ENCODE measurements at places on chromosomes 3 and 15.
A peak's percentile ranks its signal among the peaks of the same experiment; 100 is the strongest.

DNA sequence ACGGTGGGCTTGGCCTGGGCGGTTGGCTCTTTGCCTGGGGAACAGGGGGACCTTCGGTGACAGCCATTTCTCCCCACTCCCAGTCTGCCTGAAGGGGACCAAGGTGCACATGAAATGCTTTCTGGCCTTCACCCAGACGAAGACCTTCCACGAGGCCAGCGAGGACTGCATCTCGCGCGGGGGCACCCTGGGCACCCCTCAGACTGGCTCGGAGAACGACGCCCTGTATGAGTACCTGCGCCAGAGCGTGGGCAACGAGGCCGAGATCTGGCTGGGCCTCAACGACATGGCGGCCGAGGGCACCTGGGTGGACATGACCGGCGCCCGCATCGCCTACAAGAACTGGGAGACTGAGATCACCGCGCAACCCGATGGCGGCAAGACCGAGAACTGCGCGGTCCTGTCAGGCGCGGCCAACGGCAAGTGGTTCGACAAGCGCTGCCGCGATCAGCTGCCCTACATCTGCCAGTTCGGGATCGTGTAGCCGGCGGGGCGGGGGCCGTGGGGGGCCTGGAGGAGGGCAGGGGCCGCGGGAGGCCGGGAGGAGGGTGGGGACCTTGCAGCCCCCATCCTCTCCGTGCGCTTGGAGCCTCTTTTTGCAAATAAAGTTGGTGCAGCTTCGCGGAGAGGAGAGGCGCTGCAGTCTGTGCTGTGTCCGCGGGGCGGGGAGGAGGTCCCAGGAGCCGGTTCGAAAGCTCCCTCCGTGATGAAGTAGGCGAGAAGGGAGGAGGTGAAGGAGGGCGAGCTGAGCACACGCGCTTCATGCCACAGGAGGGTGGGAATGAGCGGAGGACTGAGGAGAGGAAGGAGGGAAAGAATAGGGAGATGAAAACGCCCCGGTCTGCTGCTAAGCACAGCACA is 9.6 kb downstream of the CLEC3B start:
- no peak for DNase-seq

DNA sequence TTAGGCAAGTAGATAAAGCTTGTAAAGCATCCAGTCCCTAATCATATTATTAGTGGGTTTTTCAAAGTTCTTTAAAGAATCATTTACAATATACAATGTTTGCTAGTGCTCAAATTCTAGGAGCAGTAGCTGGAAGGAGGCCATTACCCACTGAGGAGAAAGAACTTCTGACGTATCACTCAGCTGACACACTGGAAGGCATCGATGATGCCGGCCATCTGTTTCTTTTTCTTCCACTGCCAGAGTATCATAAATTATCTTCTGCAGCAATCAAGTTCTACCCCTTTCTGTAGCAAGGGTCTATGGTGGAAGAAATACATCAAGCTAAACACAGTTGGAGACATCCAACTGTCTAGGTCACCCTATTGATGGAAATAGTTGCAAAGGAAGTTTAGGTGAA is 243.2 kb upstream of the LRRN1 start:
- no peak for DNase-seq

GRCh38 chr15:25693321-25694238 is 169.5 kb downstream of the ATP10A start:
- DNase-seq, result no peak

DNA sequence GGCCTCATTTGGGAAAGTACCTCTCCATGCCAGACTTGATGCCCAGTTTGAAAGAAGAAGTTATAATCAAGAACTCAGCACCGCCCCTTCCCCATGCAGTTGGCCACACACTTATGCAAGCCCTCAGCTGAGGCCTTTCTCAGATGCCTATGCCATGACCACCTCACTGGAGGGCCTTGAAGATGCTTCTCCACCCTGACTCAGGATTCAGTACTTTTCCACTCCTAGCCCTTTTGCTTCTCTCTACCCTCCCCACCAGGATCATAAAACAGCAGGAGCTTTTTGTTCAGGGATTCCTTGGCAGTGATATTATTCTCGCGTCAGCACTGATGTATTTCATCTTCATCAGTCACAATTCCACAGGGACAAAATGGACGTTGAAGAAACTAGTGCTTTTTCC is 313.5 kb downstream of the PYDC2 start:
- no peak for DNase-seq

DNA sequence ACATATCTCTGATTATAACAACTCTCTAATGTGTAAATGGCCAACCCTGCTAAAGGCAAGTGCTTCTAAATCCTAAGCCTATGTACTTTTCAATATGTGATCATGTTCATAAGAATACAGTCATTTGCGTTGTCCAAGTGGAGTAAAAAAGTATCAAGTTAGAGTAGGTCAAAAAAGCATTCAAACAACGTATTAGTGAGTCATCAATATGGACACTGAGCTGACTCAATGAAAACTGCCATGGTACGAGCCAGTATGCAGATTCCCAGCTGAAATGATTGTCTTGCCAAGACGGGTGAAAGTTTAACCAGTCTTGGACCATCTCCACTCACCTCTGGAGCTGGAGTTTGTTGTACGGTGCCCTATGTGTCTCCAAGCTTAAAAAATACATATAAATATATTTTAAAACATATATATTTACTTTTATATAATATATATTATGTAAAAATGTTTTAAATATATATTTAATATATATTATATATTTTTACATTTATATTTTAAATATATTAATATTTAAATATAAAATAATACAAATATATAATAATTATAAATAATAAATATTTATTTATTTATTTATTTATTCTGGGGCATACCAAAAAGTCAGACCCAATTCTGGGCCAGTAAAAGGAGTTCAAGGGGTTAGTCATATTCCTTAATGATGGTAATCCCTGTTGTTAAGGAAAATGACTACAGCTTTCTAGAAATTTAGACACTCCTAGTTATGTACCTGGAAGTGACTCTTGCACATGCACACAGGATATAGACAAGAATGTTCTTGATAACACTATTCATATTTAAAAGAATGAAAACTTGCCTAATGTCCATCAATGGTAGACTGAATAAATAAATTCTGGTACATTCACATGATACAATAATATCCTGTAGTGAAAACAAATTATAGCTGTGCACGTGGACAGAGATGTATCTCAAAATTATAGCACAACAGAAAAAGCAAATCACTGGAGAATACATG is 27.2 kb downstream of the PLSCR4 start:
- DNase-seq, result no peak

DNA sequence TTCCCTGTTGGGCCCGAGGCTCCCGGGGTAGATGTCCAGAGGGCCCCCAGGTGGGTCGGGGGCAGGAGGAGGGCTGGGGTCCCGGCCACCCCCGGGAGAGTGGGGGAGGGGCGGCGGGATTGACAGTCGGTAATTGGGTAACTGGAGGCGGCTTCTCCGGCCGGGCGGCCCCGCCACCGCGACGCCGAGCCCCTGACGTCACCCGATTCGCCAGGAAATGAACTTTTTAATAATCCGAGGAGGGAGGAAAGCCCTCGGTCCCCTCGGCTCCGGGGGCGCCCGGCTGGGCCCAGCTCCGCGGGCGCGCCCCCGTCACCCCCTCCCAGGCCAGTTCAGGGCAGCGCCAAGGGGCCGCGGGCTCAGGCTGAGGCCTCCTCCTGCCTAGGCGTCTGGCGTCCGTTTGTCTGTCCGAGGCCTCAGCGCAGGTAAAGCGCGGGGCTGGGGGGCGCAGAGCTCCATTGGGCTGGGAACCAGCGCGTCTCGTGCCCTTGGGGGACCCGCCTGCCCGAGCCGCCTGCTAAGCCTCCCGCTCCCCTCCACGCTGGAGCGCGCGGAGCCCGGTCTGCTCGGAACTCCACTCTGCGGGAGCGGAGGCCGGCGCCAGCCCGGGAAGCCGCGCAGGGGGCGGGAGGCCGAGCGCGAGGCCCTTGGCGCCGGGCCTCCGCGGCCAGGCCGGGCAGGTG is 3.9 kb downstream of the GATA2 start:
- no peak for DNase-seq

DNA sequence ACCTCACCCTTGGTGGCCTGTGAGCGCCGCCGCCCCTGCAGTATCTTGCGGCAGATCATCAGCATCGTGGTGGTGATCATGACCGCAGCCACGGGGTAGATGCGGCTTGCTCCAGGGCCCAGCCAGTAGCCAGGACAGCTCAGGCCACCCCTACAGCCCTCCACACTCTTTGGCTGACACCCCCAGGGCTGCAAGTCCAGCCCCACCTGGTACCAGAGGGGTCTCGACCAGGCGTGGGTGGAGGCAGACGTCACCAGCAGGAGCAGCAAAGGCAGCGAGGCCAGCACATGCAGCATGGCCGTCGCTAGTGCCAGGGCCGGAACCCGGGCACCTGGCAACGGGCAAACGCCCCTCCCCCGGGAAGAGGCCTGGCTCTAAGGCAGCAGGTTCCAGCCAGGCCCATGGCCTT is at the start of gene TMEM89:
Gene TMEM89, minus strand, starts transcription at position 309 of the 409 bp plus-strand sequence. Its CDS starts 13 bp downstream, at position 296.
- DNase-seq, result no peak

DNA sequence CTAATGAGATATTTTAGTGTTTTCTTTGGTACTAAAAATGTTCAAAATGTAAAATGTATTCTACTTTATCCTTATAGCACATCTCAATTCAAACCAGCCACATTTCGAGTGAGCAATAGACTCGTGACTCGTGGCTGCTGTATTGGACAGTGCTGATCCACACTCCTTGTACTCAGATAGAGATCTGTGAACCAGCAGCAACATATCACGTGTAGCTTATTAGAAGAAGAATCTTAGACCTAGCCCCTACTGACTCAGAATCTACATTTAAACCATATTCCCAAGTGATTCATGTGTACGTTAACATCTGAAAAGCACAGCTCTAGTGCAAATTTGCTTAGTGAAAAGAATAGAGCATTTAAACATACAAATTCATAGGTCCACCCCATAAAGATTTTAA is 130.9 kb downstream of the IL1RAP start:
- no peak for DNase-seq

DNA sequence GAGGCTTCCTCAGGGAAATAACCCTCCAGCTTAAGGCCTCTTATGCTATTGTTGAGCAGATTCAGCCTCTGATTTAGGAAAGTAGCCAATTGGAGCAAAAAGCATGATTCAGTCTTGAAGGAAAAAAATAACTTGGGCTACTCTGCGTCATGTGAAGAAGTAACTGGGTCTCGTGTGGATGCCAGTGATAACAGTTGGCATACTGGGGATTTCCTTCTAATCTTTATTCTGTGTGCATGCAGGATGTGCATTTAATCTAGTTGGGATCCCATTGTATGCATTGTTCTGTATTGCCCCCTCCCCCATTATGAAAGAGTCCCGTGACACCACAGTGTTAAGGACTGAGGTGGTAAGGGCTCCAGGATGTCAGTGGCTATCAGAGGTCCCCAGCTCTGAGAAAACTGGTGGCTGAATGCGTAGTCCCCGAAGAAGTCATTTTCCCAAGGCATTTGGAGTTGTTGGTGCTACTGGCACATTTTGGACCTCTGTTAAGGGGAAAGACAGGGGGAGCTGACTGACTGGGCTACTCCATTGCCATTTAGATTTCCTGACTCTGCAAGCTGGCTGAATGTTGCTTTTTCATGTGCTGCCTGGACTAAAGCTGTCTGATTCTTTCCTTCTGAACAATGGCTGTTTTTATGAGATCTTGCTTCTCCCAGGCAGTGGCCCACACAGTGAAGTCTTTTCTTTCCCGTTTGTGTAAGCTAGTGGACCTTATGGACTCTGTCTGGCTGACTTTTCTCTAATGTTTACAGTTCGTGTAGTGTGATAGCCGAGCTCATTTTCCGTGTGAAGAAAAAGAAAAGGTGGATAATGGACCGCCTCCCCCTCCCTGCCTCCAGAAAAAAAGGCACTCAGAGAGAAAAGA is 38.4 kb upstream of the TRAK1 start:
- no peak for DNase-seq

GRCh38 chr3:154776549-154777225 is 303.4 kb upstream of the MME start:
- DNase-seq, result no peak

- DNase-seq, result no peak
These were observed 11.3 kb downstream of the PRICKLE2 start for GRCh38 chr3:64213962-64214379.

DNA sequence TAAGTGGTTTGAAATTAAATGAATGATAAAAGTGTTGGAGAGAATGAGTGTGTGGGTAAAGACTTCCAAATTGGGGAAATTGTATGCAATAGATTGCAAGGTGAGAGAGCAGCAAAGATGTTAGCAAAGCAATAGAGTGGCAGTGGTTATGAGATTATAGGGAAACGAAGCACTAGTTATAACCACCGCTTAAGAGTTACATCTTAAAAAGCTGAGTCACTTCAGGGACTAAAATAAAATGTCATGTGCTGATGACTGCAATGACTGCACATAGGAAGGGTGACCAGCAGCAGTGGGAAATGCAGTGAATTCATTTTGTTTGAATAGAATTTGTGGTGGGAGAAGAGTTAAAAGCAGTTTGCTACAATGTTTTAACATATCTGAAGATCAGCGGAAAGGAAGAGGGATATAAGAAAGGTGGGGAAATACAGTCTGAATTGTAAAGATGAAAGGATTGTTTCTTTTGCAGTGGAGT is 127.3 kb downstream of the RAP2B start:
- no peak for DNase-seq

GRCh38 chr15:100060276-100060926 is 281.4 kb downstream of the ADAMTS17 start:
- DNase-seq, result no peak

DNA sequence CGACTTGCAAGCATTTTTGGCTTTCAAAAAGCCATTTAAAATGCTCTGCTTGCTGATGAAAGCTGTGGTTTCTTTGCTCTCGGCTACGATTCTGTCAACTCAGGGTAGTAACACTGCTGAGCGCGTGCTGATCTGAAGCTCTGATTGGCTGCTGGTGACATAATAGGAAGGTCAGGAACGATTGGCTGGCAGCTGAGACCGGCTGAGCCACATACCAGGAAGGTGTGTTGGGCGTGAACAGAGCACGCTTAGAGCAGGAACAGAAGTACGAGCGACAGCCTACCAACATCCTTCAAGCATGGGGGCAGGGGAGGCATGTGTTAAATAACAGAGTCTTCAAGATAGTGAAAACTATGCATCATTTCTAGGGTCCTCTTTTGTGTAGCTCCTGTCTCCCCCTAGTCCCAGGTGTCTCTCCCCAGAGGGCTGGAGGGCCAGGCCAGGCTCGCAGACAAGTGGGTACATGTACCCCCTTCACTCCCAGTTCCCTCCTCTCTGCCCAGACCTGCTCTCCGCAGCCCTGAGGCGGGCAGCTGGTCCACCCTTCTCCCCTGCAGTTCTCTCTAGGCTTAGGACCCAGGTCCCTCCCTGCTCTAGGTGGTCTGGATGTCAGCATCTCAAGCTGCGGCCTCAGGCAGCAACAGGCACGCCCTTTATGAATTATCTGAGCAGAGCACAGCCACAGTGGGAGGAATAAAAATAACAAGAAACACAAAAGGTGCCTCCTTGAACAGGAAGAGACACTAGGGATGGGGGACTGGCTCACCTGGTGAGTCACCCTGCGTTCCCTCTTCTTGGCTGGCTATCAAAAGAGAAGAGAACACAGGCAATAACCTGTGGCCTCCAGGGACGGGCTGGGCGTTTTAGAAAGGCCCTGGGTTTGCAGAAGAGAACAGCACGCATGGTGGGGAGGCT is 76.0 kb downstream of the TAMM41 start:
- peak; percentile 55 for DNase-seq

GRCh38 chr15:96351761-96352603 is 21.5 kb downstream of the NR2F2 start:
- DNase-seq, result no peak

- DNase-seq, result no peak
These were observed 269.8 kb downstream of the RYR3 start for GRCh38 chr15:33580526-33580925.
